ENCODE measurements at places on chromosomes 3 and 15. TPM values are rescaled to one million over a fixed set of nuclear protein-coding genes. Genes with fewer than 3 reads are reported as not detected.
A peak's percentile ranks its signal among the peaks of the same experiment; 100 is the strongest.

XCR1 gene
- 0.02 TPM for total RNA-seq

MLF1 gene
- total RNA-seq, result 31.9 TPM

NRROS gene
- 5.1 TPM for total RNA-seq

CTXN2 gene
- total RNA-seq, result 0.07 TPM

PRKCI gene
- 90.6 TPM for total RNA-seq

CA12 gene
- total RNA-seq, result 2.8 TPM

RHOV gene
- total RNA-seq, result 5.0 TPM

BFSP2 gene
- not detected for total RNA-seq

- no peaks in the 10 kb centered on the region for H3K36me3 ChIP-seq
- H3K27ac ChIP-seq, result no peak overlapping the region
- no peaks in the 10 kb centered on the region for H3K4me1 ChIP-seq
- DNase-seq, result peak; percentile 62
These were observed 252.0 kb downstream of the CACNA2D3 start for GRCh38 chr3:54374214-54374852.

- DNase-seq, result no peak
- no peak overlapping the region for H3K27ac ChIP-seq
- no peaks in the 10 kb centered on the region for H3K4me1 ChIP-seq
- H3K36me3 ChIP-seq, result peaks cover 61% of the 10 kb centered on the region
- no peak overlapping the region for H3K4me3 ChIP-seq
- H3K27me3 ChIP-seq, result no peaks in the 10 kb centered on the region
These were observed 23.8 kb downstream of the VPS39 start for GRCh38 chr15:42184296-42184695.

DNA sequence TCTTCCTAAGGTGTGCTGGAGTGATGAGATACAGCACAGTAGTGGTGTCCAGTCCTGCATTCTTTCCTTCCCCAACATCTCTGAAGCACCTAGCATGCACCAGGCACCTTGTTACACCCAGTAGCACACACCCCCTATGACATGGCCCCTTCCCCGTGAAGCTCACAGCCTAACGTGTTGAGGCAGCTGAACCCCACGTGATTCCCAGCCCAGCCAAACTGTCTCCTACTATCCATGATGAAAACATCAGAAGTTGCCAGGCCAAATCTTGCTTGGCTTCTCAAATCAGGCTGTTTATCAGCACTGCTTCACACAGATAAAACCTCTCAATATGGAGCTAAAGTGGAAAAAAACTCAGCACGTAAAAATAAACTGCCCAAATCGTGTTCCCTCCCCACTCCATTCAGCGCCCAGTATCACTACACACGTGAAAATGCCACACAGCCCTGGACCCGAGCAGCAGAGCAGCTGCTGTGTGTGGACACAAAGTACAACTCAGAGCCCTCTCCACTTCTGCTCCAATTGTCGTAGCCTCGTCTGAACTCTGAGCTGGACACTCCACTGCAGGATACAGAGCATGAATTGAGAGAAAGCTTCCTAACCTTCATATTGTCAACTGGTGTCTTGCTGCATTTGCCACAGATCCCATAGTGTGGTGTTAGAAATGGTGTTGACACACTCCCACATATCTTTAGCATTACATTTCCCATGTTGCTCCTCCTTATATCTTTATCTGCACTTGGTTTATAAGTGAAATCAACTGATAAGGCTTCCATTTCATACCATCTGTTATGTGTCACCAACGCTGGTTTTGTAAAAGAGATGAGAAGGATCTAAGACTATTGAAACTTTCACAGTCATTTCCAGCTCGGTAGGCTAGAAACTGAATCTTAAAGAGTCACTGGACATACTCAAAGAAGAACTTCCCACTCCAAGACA lies 279.8 kb downstream of the RORA start:
- H3K27ac ChIP-seq, result no peak overlapping the region
- H3K4me3 ChIP-seq, result no peak overlapping the region
- DNase-seq, result no peak
- 0 out of 2 replicates have a peak, but pooled peaks cover 3% of the 10 kb centered on the region for H3K27me3 ChIP-seq
- H3K36me3 ChIP-seq, result peaks cover 15% of the 10 kb centered on the region
- no peaks in the 10 kb centered on the region for H3K4me1 ChIP-seq

- H3K27me3 ChIP-seq, result no peaks in the 10 kb centered on the region
- no peak for DNase-seq
- peaks cover 46% of the 10 kb centered on the region for H3K4me1 ChIP-seq
- no peak overlapping the region for H3K27ac ChIP-seq
- H3K4me3 ChIP-seq, result no peak overlapping the region
These were observed 51.5 kb downstream of the EOMES start for GRCh38 chr3:27670619-27671018.

- no peaks in the 10 kb centered on the region for H3K4me1 ChIP-seq
- no peak overlapping the region for H3K4me3 ChIP-seq
- H3K27ac ChIP-seq, result no peak overlapping the region
- no peaks in the 10 kb centered on the region for H3K27me3 ChIP-seq
- H3K36me3 ChIP-seq, result no peaks in the 10 kb centered on the region
These were observed 363.2 kb downstream of the NAALADL2 start for GRCh38 chr3:175222356-175222755.

GRCh38 chr15:57568299-57568698 lies 23.4 kb upstream of the MYZAP start:
- no peak for DNase-seq
- H3K27ac ChIP-seq, result no peak overlapping the region
- H3K27me3 ChIP-seq, result no peaks in the 10 kb centered on the region
- no peaks in the 10 kb centered on the region for H3K36me3 ChIP-seq

GRCh38 chr3:161890147-161890625 lies 393.6 kb downstream of the OTOL1 start:
- no peaks in the 10 kb centered on the region for H3K27me3 ChIP-seq
- peaks cover 25% of the 10 kb centered on the region for H3K36me3 ChIP-seq
- DNase-seq, result no peak
- H3K4me1 ChIP-seq, result 0 out of 2 replicates have a peak, but pooled peaks cover 4% of the 10 kb centered on the region

DNA sequence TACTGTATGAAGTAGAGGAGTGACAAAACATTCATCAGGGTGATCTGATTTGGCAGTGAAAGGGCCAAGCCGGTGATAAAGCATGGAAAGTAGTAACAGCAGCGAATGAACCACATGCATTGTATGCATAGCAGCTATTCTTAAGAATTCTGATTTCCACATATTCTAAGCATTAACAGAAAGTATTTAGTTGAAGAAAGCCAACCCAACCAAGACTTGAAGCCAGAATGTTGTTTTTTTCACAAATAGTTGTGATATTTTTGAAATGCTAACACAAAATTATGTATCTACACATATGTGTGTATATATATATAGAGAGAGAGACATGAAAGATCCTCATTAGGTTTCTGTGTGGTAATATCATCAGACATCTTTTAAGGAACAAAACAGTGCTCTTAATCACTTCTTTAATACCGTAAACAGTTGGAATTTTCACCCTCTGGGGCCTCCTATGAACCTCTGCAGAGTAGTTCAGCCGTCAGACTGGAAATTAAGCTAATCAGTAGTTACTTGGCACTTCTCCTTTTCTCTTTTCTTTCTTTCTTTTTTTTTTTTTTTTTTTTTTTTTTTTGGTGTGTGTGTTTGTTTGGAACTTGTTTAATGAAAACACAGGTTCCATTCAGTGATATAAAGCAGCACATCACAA lies 139.6 kb downstream of the CMSS1 start:
- no peak overlapping the region for H3K4me3 ChIP-seq
- no peak overlapping the region for H3K27ac ChIP-seq
- no peak for DNase-seq
- H3K36me3 ChIP-seq, result no peaks in the 10 kb centered on the region

- no peak overlapping the region for H3K27ac ChIP-seq
- H3K36me3 ChIP-seq, result no peaks in the 10 kb centered on the region
- no peaks in the 10 kb centered on the region for H3K27me3 ChIP-seq
These were observed 245.5 kb upstream of the MANF start for GRCh38 chr3:51139616-51140015.

GRCh38 chr15:53611145-53611920 lies 148.1 kb downstream of the WDR72 start:
- no peaks in the 10 kb centered on the region for H3K36me3 ChIP-seq
- H3K4me1 ChIP-seq, result no peaks in the 10 kb centered on the region
- H3K27me3 ChIP-seq, result no peaks in the 10 kb centered on the region
- no peak overlapping the region for H3K4me3 ChIP-seq
- DNase-seq, result no peak
- no peak overlapping the region for H3K27ac ChIP-seq

DNA sequence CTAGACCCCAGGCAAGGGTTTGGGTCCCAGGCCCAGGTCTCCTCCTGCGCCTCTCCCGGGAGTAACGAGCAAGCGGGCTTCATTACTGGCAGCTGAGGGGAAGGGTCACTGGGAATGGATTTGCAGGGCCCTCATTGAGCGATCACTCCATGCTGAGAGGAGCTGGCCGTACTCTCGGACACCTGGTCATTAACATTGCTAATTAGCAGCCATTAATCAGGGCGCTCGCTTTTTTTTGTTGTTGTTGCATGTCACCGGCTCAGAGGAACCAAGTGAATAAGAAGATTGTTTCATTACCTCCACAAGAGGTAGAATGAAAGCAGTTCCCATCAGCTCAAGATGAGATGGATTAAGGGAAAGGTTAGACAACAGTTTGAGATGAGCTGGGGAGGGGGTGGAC lies 293.0 kb upstream of the ATP11B start:
- H3K27ac ChIP-seq, result peak overlapping the region; percentile 98
- peak; percentile 74 for DNase-seq
- H3K36me3 ChIP-seq, result no peaks in the 10 kb centered on the region
- no peaks in the 10 kb centered on the region for H3K27me3 ChIP-seq

DNA sequence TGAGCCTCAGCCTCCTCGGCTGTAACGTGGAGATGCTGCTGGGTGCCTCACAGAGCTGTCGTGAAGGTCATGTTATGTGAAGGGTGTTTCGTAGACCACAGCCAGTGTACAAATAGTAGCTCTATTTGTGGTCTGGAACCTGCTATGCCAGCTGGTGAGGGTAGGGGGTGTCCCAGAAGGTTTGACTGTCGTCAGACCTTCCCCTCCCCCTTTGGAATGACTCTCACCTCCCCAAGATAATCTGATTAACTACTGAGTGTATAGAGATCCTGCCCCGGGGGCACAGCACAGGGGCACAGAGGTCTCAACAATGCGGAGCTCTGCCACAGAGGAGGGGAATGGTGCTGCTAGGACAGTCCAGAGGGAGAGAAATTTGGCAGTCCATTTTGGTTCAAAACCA lies 20.5 kb downstream of the FGD5 start:
- no peaks in the 10 kb centered on the region for H3K36me3 ChIP-seq
- no peak for DNase-seq
- H3K27ac ChIP-seq, result peak overlapping the region; percentile 85
- H3K4me3 ChIP-seq, result no peak overlapping the region
- peaks cover 31% of the 10 kb centered on the region for H3K4me1 ChIP-seq

- no peak for DNase-seq
- H3K4me1 ChIP-seq, result no peaks in the 10 kb centered on the region
- H3K27me3 ChIP-seq, result no peaks in the 10 kb centered on the region
- H3K36me3 ChIP-seq, result peaks cover 57% of the 10 kb centered on the region
- H3K27ac ChIP-seq, result no peak overlapping the region
These were observed 13.3 kb downstream of the DNAJB11 start for GRCh38 chr3:186583831-186584230.

DNA sequence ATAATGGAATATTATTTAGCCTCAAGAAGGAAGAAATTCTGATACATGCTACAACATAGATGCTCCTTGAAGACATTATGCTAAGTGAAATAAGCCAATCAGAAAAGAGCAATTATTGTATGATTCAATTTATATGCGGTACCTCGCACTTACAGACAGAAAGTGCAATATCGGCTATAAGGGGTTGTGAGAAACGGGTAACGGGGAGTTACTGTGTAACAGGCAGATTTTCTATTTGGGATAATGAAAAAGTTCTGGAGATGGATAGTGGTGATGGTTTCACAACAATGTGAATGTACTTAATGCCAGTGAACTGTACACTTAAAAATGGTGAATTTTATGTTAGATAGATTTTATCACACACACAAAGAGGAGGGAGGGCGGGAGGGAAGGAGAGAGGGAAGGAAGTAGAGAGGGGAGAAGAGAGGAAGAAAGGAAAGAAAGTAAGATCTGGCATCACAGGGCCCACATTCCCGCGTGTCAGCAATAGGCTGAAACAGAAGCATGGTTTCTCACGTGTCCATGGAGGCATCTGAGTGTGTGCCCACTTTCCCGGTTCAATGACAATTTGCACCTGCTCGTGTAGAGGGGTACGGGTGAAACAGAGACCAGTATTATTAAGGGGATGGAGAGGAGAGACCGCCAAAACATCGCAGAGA lies 700 bp upstream of the BLM start:
- peaks cover 2% of the 10 kb centered on the region for H3K36me3 ChIP-seq
- peak overlapping the region; percentile 98 for H3K4me3 ChIP-seq
- no peaks in the 10 kb centered on the region for H3K27me3 ChIP-seq
- H3K4me1 ChIP-seq, result peaks cover 16% of the 10 kb centered on the region
- peak overlapping the region; percentile 98 for H3K27ac ChIP-seq
- DNase-seq, result no peak

GRCh38 chr3:5011555-5012256 lies 32.5 kb downstream of the BHLHE40 start:
- no peaks in the 10 kb centered on the region for H3K27me3 ChIP-seq
- no peak for DNase-seq
- H3K4me3 ChIP-seq, result no peak overlapping the region
- H3K27ac ChIP-seq, result no peak overlapping the region
- H3K36me3 ChIP-seq, result no peaks in the 10 kb centered on the region

- DNase-seq, result no peak
- no peak overlapping the region for H3K27ac ChIP-seq
- H3K36me3 ChIP-seq, result no peaks in the 10 kb centered on the region
- H3K27me3 ChIP-seq, result no peaks in the 10 kb centered on the region
These were observed 82.0 kb downstream of the GPR156 start for GRCh38 chr3:120203016-120203415.

DNA sequence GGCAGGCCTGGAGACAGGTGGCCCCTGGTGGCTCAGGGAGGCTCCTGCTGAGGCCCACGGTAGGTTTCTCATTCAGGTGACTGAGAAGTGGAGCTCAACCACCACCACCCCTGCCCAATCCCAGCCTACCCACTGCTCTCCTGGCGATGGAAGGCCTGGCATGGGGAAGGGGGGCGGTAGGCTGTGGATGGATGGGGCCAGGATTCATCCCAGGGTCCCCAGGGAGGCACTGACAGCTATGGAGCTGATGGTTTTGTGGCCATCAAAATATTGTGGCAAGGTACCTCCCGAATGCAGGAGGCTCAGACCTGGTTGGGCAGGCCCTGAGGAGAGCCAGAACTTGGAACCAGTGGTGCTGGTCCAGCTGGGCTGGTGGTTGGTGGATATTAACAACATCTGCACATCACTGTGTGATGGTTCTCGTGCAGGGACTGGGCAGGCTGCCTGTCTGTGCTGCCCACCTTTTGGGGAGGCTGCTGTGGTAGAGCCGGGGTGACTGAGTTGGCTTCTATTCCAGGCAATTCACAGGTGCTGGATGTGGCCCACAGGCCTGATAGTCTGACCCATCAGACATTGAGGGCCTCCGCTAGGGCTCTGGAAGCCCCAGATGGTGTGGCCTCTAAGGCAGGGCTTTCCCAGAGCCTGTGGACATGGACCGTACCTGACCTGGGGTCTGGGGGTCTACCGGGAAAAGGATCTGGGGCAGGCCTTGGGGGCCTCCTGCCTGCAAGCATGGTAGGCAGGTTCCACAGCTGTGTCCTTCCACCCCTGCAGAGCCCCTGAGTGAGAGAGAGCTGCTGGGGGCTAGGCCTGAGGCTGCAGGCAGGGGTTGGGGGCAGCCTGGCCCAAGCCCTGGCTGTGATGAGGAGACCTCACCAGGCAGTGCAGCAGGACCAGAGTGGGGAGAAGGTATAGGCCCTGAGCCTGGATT lies 3.4 kb downstream of the ZBTB47 start:
- no peaks in the 10 kb centered on the region for H3K36me3 ChIP-seq
- no peak overlapping the region for H3K27ac ChIP-seq
- H3K4me3 ChIP-seq, result no peak overlapping the region
- peaks cover 37% of the 10 kb centered on the region for H3K4me1 ChIP-seq
- no peak for DNase-seq

- H3K4me1 ChIP-seq, result no peaks in the 10 kb centered on the region
- H3K27ac ChIP-seq, result peak overlapping the region; percentile 66
- DNase-seq, result no peak
- H3K4me3 ChIP-seq, result no peak overlapping the region
These were observed 188.0 kb downstream of the SOX2 start for GRCh38 chr3:181899702-181900101.
